ENCODE measurements at places on chromosomes 6 and 20. TPM values are rescaled to one million over a fixed set of nuclear protein-coding genes. Genes with fewer than 3 reads are reported as not detected.

GRCh38 chr20:6916938-6917337 lies 149.5 kb downstream of the BMP2 start:
- DNase-seq = no peak

DNA sequence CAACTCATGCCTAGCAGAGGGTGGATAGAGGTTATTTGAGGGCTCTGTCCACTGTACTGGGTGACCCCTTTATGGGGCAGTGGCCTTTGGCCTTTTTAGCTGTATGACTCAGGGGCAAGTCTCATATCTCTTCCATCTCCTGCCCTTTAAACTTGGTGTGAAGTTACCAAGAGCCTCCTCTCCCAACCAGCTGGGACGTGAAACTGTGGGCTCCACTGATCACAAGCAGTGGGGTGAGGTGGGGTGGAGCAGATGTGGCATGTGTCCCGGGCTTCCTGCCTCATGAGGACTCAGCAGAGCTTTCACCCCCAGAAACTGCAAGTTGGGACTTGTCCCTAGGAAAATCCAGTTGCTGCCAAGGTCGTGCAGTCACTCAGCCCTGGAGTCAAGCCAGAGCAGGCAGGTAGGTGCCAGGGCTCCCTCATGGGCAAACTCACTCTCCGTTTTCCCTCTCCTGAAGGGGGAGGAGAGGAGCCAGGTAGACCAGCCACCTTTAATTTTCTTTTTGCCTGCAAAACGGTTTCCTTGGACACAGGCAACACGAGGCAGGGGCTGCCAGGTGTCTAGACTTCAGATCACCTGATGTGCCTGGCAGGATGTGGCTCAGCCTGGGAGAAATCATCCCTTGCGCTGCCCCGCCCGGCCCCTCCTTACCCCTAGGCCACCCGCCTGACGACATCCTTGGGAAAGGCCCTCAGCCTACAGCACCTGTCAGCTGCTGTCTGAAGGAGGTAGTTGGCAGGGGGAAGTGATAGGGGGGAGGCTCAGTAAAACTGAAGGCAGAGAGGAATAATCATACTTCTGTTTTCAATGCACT lies 4.0 kb downstream of the CDKN1A start:
- no peak for DNase-seq

- DNase-seq = no peak
Measured at GRCh38 chr6:116206231-116206903, 47.5 kb downstream of the TSPYL4 start.

DNA sequence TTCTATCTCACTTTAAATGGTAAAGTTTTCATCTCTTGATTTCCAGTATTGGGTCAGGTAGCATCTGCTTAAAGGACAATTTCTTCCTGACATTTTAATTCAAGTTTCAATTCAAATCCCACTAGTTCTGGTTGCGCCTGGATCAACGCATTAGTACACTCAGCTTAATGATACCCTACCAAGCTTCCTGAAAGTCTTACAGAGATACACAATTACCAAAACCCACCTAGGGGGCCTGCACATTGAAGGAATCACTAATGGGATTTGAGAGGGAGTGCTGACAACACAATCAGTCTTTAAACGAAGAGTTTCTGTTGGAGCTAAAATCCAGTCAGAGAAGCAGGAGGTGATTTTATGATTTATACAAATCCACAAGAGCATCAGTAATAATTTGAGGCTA lies 293.0 kb downstream of the PHF3 start:
- no peak for DNase-seq

DNA sequence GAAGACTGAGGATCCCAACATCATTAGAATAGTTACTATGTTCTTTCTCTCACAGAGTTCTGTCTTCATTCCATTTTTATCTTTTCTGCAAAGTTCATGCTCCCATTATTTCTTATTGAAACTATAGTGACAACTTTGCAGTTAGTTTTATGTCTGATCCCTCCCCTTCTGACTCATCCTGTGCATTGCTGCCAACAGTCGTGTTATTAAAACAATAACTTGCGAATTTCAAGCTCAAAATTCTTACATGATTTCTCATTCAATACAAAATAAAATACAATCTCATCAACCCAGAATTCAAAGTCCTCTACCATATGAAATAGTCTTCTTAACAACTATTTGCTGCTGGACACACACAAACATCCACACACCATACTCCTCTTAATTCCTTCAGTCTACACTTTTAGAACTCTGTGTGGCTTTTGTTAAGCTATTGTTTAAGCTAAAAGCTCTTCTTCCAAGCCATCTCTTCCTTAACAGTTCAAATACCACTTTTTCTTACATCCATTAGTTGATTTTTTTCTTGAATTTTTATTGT lies 261.4 kb upstream of the IRAK1BP1 start:
- DNase-seq = no peak

GRCh38 chr6:1423578-1423977 lies 34.2 kb downstream of the FOXF2 start:
- DNase-seq = peak; percentile 71

DNA sequence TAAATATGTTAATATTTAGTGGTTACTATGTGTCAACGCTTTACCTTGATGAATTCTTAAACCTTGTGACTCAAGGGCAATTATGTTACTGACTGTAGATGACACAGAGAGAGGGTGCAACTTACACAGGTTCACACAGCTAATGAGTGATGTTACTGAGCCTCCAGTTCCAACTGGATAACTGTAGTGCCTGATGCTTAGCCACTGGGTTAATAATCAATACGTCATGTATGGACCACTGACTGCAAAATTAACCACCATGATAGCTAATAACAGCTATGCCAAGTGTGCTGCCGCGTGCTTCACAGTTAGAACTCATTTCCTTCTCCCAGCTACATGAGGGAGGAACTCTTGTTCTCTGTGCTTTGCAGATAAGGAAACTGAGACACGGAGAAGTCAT lies 45.4 kb downstream of the SIRPA start:
- DNase-seq = no peak

DNA sequence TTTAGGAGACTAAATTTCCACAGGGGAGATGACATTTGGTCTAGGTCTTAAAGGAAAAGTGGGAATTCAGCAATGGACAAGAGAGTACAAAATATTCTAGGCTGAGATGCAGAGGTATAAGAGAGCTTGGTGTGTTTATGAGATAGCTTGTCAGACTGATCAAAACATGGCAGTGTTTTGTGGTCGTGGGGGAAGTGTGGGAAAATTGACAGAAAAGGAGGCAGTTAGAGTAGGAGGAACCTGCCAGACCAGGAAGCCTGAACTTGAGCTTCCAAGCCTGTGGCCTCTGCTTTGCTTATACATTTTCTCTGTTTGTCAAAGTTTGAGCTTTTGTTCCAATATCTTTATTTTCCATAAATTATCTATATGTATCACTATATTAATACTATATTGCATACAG lies 69.5 kb upstream of the MAP3K7 start:
- no peak for DNase-seq

DNA sequence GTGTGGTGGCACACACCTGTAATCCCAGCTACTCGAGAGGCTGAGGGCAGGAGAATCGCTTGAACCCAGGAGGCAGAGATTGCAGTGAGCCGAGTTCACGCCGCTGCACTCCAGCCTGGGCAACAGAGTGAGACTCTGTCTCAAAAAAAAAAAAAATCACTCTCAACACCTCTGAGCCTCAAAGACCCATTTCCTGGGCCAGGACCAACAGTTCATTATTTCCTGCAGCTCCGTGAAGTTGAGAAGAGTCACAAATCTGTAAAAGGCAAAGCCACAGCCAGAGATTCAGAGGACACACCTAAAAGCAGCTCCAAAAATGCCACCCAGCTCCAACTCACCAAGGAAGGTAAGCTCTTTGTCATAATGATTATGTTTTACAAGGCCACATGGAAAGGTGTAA lies 15.2 kb upstream of the NOP56 start:
- DNase-seq = no peak

DNA sequence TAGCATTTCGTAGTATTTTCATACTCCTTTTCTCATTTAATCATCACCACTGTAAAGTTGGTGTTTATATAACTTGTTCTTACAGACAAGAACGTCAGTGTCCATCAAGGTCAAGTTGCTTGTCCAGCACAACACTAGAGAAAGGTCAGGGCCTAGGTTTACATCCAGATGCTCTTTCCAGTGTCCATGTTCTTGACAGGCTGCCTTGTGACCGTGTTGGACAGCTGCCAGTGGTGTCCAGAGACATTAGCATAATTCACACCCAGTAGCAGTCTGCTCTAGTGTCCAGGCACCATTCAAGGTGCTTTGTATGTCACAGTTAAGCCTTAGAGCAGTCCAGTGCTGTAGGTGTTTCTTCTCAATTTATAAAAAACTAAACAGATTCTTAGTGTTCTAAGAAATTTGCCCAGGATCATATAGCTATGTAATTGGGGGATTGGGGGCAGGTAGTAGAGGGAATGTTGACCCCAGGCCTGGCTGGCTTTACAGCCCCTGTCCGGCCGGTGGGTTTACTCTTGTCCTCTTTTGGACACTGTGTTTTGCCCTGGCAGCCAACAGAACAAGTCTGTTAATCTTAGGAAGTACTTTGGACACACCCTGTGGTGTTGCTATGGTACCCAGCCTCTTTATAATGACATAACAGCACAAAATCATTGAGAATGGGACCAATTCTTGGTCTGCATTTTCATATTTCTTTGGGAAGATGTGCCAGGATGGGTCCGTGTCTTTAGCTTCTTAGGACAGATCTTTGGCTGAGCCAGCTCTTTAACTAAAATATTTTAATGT lies 8.0 kb downstream of the STK35 start:
- DNase-seq = no peak

DNA sequence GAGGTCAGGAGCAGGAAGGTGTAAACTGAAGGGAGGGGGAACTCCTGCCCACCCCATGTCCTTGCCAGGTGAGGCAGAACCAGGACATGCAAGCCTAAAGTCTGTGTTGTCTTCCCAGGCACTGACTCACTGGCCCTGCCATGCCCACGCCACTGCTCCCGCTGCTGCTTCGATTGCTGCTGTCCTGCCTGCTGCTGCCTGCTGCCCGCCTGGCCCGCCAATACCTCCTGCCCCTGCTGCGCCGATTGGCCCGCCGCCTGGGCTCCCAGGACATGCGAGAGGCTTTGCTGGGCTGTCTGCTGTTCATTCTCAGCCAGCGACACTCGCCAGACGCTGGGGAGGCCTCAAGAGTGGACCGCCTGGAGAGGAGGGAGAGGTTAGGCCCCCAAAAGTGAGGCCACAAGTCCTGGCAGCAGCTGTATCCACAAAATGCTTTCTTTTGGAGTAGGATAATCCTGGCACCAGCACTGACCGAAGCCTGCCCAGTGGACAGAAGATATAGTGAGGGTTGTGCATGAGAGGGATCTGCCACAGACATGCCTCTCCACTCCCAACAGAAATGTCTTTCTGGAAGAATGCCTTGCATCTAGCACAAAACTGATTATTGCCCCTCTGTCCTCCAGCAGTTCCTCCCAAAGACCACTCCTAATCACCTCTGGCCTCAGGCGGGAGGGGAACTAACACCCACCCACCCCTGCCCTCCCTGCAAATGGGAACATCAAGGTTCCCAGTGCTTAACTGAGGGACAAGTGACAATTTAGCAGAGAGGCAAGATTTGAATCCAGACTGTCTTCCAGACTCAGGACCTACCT lies 812 bp downstream of the MYMX start:
- no peak for DNase-seq

- DNase-seq = no peak
Measured at GRCh38 chr6:84804720-84805119, 40.3 kb upstream of the TBX18 start.

- no peak for DNase-seq
Measured at GRCh38 chr20:36497856-36498255, 43.5 kb upstream of the MYL9 start.

Gene RAB44
- total RNA-seq = under 0.01 TPM

Gene PTCRA
- total RNA-seq = not detected

Gene SLC22A3
- total RNA-seq = 4.2 TPM

Gene KCNQ2
- 0.14 TPM for total RNA-seq

Gene CLPSL2
- total RNA-seq = not detected

Gene OR2B6
- not detected for total RNA-seq

Gene MOXD1
- total RNA-seq = 28.5 TPM

Gene VGLL2
- total RNA-seq = not detected

Gene SPATA25
- total RNA-seq = 0.87 TPM
